ENCODE measurements at places on chromosomes 2 and 18.

DNA sequence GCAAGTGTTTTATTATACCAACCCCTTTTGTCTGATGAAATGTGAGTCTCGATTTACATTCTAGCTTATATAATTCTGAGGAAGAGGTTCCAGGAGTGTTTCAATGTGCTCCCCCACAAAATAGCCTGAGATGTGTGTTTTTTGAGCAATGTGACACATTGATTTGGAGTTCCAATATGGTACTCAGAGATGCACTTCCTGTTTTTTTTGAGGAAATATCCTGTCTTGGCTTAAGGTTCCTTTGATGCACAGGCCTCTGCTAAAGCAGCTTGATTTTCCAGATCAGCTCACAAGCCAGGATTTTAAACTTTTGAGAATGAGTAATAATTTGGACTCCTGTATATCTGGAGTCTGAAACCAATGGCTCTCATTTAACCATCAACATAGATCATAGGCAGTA is 221.4 kb downstream of the ACTR3 start:
- DNase-seq, result no peak

DNA sequence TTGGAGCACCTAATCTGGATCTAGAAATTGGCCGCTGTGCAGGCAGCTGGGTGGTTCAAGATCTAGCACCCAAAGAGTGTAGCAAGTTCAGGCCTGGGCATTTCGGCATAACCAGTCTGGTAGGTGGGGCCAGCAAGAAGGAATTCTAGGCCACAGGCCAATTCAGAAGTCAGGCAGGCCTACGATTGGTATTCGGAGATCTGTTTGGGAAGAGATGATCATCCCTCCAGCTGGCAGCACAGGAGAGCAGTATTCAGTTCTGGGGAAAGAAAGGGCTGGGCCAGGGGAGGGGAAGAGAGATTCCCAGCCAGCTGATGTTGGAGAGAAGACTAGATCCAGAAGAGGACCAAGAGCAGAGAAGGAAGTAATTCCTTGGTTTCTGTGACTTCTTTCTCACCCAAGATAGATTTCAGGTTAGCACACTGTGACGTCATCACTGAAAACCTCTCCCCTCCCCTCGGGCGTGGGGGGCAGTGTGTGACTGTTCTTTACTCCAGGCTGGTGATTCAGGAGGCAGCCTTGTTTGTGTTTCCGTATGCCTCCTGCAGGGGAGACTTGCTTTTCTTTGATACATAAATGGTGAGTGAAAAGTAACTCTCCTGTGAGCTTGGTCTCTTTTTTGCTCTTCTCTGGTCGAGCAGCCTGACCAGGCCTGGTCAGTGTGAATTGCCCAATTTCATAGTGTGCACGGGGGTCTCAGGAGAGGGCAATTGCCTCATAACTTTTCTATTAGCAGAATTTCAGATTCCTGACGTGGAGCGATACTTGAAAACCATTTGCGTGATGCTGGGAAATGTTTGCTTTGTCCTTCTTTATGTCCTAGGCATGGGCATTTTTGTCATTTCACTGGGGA is 61.1 kb downstream of the MEIS1 start:
- no peak for DNase-seq

- DNase-seq, result no peak
These were observed 2.0 kb downstream of the SLC14A2 start for GRCh38 chr18:45617284-45617683.

DNA sequence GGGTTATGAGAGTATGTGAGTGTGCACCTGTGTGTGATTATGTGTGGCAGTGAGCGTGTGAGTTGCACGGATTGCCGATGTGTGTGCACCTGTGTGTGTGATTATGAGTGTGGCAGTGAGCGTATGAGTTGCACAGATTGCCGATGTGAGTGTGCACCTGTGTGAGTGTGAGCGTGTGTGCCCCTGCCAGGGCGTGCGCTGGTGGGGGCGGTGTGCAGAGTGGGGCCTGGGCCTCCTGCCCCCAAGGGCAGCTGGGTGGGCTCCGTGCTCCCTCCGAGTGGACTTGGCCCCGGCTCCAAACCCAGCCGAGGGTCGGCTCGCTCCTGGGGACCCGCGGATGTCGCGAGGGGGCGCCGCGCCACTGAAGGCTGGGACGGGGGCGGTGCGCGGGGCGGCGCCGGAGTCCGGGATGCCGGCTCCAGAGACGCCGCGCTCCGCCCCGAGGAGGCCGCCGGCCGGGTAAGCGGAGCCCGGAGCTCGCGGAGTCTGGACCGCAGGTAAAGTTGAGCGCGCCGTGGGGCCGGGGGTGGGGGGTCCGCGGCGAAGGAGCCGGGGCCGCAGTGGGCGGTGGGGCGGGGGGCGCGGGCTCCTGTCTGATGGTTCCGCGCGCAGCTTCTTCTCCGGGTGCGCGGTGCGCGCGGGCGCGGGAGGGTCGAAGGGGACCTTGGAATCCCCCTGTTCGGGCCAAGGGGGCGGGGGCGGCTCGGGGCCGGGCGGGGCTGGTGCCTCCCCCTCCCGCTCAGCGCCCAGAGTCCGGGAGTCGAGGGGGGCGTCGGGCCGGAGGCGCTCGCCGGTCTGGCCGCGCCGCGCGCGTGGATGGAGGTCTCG is at the start of gene KCNG2:
Gene KCNG2 (plus strand): TSS at position 421 of the 828 bp plus-strand sequence. CDS start 65,730 bp downstream, outside the sequence.
- peak; percentile 90 for DNase-seq

GRCh38 chr18:37335409-37335736 is 230.2 kb downstream of the CELF4 start:
- no peak for DNase-seq

DNA sequence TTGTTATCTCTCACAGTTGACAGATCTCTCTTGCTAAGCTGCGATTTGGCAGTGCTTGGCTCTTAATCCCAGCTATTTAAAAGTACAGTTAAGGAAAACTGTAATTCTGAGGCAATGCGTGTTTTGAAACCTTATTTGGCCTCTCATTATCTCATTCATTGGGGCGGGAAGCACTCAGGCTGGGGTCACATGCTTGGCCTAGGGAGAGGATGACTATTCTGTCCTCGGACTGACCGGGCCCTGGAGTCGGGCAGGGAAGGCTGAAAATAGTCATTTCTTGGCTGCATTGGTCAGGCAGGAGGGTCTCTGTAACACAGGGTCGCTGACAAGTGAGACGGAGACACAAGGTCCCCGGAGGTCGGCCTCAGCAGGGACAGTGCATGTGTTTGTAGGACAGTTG is 20.2 kb upstream of the EMILIN2 start:
- no peak for DNase-seq

DNA sequence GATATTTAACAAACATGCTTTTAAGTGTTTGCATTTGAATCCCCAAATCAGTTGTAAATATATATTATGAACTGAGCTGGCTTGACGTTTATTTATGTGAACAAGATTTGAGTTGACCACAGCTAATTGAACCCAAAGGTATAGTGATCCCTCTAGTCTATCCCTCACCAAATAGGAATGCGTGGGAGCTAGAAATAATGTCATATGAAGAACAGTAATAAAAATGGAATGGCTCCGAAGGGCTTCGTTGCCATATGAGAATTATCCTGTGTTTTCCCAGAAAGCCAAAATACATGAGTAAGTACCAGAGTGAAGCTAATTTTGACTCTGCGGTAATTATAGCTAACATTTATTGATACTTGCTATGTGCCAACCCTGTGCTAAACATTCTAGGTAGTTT is 142.7 kb downstream of the ADCYAP1 start:
- no peak for DNase-seq

DNA sequence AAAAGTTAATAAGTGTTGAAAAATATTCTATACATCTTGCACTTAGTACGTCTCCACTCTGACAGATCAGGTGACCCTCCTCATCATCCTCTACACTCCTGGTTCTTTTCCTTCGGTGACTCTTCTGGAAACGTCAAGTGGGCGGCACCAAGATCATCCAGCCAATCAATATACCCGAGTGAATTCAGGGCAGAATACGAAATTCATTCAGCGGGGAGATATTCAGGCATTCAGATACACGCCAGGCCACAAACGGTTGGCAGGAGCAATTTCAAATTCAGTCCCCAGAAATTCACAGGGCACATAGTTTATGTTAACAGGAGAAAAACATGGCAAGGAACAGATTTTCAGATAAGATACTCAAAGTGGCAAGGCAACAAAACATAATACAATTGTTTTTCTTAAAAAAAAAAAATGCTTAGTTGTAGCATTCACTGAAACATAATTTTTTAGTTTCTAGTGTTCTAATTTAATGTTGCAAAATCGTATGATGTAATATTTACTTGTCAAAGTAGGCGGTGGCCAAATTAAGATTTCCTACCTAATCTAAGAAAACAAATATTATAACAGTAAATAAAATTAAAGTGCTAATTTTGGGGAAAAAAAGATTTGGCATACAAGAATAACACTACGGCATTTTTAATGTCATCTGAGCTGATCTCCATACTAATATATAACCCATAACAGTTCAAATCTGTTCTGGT is 4.2 kb downstream of the CLK1 start:
- DNase-seq, result no peak

DNA sequence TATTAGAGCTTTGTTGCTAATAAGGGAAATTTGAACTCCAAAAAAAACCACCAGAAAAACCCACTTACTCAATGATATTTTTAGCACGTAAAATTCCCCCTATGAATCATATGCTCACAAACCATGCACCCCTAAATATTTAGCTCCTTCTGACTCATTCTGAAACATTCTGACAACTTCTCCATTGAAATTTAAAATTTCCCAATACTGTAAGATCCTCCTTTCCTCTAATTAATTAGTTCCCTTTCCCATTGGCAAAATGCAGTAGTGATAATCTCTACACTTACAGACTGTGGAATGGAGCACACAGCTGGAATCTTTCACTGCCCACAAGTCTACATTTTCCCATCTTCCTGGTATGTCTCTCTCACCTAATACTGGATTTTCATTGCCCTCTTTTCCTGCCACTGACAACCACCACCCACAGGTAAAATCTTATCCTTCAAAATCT is 215.8 kb upstream of the ACVR2A start:
- DNase-seq, result peak; percentile 15

DNA sequence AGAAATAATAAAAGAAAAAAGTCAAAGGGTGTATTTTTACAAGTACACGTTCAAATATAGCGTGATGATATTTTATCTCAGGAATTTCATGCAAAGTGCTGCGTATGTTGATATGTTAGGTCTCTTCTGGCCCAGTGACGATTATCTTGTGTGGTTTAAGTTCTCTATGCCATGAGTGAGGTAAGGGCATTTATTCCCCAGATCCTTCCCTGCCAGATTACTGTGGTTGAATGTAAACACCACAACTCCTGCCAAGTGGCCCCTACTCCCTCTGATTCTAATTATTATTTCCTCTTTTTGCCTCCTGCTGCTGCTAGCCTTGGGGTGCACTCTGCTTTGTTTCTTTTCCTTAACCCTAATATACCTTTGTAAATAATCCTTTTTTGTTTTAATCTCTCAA is 12.2 kb downstream of the SCN2A start:
- DNase-seq, result no peak

GRCh38 chr2:111071600-111072171 is 49.0 kb upstream of the BCL2L11 start:
- no peak for DNase-seq

- no peak for DNase-seq
These were observed 17.5 kb downstream of the SLC4A3 start for GRCh38 chr2:219644801-219645480.

DNA sequence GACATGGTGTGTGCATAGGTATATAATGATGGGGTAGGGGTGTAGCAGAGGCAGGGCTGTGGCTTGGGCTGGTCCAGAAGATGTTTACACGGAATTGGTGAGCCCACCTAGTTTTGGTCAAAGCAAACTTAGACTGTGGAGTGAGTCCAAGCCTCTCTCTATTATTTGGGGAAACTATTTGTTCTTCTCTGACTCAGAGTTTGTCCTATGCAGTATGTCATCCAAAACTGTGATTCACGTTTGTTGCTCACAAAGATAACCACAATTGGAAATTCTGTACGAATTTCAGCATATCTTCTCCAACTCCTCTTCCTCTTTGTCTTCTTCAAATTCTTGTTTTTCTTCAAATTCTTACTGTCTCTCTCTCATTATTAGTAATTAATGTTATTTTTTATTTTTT is 292.9 kb downstream of the XIRP2 start:
- DNase-seq, result no peak

GRCh38 chr2:156349605-156350004 is 17.1 kb upstream of the NR4A2 start:
- no peak for DNase-seq

GRCh38 chr2:33081691-33082090 is 134.9 kb downstream of the LTBP1 start:
- no peak for DNase-seq

DNA sequence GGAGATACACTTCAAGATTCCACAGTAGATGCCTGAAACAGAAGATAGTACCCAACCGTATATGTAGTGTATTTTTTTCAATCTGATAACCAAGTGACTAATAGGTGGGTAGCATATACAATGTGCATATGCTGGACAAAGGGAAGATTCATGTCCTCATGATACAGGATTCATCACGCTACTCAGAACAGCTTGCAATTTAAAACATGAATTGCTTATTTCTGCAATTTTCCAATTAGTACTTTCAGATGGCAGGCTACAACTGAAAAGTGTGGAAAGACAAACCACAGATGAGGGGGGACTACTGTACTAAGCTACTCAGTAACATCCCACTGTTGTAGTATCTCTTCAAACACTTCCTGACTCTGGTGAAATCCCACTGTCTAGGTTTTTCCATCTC is 3.7 kb downstream of the IER3IP1 start:
- no peak for DNase-seq

DNA sequence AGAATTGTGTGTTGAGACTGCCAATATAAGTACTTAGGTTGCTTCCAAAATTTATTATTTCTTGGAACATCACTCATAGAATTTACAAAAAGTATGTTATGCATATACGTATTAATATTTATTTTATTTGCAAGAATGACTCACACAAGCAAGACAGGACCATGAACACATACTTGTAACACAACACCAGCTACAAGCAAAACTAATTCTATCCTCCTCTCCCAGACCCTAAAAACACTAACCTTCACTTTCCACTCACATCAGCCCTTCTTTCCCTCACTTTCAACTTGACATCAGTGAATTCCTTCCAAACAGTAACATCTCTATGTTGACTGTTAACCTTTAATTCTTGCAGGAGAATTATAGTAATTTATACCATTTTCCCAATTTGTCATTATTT is 24.3 kb downstream of the OSBPL1A start:
- no peak for DNase-seq

DNA sequence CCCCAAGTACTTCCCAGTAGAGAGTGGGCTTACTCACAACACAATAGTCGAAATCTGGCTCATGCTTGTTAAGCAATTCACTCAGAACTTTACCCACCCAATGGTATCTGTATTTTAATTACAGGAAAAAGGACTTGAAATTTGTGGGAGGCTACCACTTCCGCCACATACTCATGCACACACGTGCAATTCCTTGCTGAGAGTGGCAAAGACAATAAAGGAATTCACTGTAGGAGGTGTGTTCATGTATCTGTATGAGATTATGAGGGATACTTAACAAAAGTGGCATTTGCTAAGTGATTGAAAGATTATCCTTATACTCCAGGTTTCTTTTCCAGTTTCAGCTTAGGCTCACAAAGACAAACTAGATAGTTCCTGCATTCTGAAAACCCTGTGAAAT is 14.9 kb upstream of the LYPD6 start:
- no peak for DNase-seq

DNA sequence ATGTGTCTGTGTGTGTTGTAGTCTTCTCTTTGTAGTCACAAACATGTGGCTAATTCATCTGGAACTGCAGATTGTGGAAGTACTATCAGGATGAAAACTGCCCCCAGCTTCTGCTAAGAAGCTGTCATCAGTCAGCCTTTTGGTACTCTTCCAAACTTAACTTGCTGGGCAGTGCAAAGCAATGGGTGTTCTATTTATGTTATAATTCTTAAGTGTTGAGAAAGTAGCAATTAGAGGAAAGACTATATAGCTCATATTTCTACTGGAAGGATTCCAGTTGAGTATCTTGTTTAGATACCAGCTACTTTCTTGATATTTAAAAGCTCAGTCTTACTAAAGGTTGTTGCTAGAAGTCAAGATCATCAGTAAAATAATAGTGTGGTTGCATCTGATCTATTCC is 52.1 kb downstream of the SLC38A11 start:
- DNase-seq, result no peak
